Fibroblast of skin of right biceps (primary cell): ENCODE measurements at places on chromosomes 7 and 10.

- peak; percentile 46 for DNase-seq
These were observed 106.1 kb downstream of the PPP1R3A start for GRCh38 chr7:113812591-113813255.

- peak; percentile 63 for DNase-seq
These were observed 275.3 kb downstream of the HDAC9 start for GRCh38 chr7:18770822-18771221.

GRCh38 chr7:151058781-151059366 is 515 bp upstream of the SLC4A2 start:
- no peak for DNase-seq

GRCh38 chr10:99526861-99527504 is 5.8 kb upstream of the NKX2-3 start:
- no peak for DNase-seq

GRCh38 chr7:47249361-47249760 is 332.6 kb downstream of the TNS3 start:
- no peak for DNase-seq

DNA sequence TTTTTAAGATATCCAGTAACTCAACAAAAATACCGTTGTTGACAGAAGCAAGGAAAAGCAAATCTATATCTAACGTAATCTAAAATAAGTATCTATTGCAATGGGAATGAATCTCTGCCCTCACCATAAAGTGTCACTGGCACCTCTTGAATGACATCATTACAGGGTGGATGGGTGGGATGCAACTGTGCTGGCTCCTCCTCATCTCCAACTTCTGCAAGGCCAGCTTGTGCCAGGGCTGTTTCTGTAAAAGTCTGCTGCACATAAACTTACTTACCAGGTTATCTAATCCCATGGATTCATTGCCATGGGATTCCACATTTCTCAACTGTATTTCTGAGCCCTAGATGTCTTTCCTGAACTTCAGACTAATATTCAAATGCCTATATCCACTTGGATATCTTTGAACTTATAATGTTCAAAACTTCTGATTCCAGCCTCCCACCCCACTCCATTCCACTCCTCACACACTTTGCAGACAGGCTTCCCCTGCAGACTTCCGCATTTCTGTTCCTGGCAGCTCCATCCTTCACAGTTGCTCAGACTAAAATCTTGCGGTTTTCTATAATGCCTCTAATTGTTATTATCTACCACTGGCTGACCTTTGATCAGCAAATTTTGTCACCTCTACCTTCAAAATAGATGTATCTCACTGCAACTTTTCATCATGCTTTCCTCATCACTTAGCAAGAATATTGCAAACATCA is 10.7 kb downstream of the FGL2 start:
- DNase-seq, result no peak

- peak; percentile 24 for DNase-seq
These were observed 10.4 kb upstream of the ELFN1 start for GRCh38 chr7:1659696-1660095.

- no peak for DNase-seq
These were observed 89.1 kb upstream of the KCNMA1 start for GRCh38 chr10:77726732-77727131.

DNA sequence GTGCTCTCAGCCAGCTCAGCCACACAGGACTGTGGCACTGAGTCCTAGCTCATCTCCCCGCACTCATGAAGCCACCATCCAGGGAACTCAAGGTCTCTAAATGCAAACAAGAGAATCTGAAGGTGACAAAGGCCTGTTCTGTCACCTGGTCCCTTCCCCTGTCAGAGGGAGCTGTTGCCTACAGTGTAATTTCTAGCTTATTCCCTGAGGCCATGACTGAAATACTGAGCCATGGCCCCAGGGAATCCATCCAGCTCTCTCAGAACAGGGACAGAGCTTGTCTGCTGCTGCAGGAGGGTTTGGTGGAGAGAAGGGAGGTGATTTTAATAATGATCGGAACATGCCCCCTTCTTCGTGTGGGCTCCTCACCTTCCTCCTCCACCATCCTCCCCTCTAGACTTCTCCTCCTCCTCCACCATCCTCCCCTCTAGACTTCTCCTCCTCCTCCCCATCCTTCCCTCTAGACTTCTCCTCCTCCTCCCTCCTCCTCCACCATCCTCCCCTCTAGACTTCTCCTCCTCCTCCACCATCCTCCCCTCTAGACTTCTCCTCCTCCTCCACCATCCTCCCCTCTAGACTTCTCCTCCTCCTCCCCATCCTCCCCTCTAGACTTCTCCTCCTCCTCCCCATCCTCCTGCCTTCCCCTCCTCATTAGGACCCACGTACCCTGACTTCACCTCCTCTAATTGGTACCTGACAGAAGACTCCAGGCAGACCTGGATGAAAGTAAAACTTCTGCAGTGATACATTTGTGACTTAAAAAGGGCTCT is 338.0 kb upstream of the MKI67 start:
- peak; percentile 36 for DNase-seq

- DNase-seq, result no peak
These were observed 55.3 kb upstream of the NCAPG2 start for GRCh38 chr7:158759749-158760444.

DNA sequence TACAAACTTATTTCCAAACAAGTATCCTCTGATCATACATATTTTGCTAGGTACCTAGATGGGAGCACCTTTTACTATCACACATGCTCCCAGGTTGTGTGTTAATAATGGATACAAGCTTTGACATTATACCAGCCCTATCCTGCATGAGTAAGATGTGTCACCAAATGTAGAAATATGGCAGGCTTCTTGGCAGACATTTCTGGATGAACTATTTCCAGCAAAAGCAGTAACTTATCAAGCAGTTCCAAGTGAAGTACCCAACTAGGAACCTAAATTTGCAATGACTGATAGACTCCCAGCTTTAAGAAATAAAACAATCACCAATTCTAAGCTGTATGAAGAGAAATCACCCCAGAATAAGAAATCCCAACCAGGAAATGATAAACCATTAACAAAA is 103.7 kb upstream of the TMEM72 start:
- no peak for DNase-seq

DNA sequence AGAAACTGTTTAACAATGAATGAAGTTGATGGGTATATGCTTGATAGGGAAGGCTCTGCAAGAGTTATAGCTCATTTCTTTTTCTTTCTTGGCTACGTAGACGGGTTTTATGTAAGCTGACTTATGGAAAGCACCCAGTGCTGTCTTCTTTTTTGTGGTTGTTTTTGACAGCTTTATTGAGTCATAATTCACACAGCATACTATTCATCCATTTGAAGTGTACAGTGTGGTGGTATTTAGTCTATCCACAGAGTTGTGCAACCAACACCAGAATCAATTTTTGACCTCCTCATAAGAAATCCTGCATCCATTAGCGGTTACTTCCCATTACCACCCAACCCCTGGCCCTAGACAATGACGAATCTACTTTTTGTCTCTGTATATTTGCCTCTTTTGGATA is 240.6 kb upstream of the KIAA1217 start:
- DNase-seq, result peak; percentile 66

- no peak for DNase-seq
These were observed 19.9 kb downstream of the ANTXRL start for GRCh38 chr10:46306516-46307184.

- DNase-seq, result no peak
These were observed 35.8 kb downstream of the VWA2 start for GRCh38 chr10:114274616-114275453.

DNA sequence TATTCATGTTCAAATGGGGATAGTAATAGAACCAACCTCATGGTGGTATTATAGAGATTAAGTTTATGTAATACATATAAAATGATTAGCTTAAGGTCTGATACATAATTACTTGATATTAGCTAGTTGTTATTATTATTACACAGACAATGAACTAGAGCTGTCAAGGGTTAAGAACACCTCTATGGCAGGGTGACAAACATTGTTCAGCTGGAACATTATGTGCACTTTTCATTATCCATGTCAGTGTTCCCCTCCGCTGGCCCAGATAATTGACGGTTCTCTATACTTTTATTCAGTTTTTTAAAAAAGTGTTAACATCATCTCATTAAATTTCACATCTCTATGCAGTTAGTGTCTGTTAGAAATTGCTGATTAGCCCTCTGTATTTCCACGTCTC is 142.1 kb downstream of the CDK14 start:
- DNase-seq, result no peak

DNA sequence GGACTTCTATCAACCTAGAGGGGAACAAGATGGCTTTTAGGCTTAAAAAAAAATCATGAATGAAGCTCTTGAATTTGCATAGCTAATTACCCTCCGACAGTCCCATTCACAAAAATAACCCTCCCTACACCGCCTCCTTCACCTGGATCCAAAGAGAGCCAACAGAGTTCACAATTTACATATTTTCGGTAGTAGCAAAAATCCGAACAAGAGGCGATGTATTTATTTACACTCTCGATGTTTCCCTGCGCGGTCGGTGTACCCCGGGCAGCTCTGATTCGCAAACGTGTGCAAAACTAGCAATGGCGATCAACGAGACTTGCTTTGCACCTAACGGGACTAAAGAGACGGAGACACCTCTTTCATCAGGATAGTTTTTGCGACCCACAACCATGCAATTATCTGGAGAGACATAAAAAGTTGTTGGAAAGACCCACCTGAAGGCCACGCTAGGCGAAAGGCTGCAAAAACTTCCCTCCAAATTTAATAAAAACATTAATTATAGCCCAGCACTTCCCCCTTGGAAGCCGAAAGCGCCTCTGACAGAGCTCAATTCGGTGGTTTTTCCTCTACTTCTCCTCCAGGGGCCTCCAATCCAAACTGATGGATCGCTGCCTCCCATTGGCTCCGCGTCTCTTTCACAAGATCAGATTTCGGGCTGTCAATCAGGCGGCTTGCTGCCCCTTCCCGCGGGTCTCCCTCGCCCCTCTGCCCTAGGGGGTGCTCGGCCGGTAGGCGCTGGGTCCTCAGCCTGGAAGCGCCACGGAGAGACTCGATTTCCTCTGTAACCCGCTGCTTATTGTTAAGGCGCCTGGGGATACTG is at the start of gene ETV1:
ETV1 (minus strand) TSS at position 541 of the 823 bp plus-strand sequence. CDS start 614 bp downstream, outside the sequence.
- DNase-seq, result peak; percentile 67

- peak; percentile 40 for DNase-seq
These were observed 83.0 kb downstream of the C1GALT1 start for GRCh38 chr7:7265081-7266075.

GRCh38 chr10:49161411-49161997 is 26.7 kb downstream of the TMEM273 start:
- DNase-seq, result peak; percentile 72

DNA sequence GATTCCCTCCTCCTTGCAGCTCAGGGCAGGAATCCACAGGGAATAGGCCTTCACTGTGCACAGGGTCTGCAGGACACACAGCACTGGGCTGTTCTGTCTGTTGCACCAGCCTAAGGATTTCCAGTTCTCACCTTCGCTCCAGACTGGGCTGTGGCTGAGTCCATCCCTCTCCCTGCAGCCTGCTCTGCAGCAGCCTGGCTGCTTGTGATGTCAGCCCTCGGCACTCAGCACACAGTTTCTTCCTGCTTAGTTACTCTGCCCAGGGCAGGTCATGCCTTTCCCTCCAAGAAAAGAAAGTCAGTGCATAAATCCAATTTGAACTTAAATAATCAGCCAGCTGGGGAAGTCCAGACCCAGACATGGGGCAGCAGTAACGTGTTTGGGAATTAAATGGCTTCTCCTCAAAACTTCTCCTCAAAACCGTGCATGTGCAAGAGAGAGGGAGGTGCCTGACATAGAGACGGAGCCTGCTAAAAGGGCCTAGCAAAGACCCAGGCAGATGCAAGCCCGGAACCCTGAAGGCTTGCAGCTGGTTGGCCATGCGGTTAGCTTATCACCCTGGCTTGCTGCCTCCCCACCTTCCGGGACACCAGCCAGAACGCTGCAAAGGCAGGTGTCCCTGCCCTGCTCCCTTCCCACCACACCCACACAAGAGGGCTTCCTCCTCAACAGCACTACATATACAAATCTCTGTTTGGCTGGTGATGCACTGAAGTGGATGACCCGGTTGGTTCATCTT is 10.9 kb upstream of the GDF2 start:
- no peak for DNase-seq

- peak; percentile 46 for DNase-seq
These were observed 106.9 kb upstream of the GPR26 start for GRCh38 chr10:123559066-123559822.

DNA sequence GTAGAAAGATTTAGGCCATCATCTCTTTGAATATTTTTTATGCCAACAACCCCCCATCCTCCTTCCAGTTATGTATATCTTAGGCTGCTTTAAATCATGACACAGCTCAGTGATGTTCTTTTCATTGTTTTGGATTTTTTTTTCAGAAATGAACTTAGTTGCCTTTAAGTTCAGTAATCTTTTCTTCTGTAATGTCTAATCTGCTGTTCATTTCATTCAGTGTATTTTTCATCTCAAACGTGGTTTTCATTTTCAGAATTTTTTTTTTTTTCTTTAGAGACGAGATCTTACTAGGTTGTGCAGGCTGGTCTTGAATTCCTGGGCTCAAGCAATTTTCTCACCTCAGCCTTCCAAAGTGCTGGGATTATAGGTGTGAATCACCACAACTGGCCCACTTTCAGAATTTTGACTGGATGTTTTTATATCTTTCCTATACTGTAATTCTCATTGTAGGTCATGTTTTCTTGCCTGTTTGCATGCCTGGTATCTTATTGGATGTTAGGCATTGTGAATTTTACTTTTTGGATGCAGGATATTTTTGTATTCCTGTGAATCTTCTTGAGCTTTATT is 8.1 kb downstream of the ZNF487 start:
- DNase-seq, result no peak

GRCh38 chr7:89987665-89988064 is 166.6 kb upstream of the STEAP1 start:
- no peak for DNase-seq

DNA sequence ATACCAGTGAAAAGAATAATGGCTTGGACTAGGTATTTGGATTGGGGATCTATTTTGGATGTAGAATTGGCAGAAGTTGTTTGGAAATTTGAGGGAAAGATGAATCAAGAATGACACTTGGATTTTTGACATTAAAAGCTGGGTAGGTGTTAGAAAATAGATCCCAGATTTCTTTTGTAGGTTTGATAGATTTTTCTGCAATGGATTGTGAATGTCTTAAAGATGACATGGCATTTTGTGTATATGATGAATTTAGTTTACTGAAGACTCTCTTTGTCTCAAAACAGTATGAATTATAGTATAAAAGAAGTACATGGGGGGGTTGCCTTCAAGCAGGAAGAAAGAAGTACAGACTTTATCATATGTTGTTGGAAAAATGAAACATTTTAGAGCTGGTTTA is 75.8 kb downstream of the MPLKIP start:
- no peak for DNase-seq

- no peak for DNase-seq
These were observed 24.5 kb downstream of the PLXDC2 start for GRCh38 chr10:19840776-19841175.

DNA sequence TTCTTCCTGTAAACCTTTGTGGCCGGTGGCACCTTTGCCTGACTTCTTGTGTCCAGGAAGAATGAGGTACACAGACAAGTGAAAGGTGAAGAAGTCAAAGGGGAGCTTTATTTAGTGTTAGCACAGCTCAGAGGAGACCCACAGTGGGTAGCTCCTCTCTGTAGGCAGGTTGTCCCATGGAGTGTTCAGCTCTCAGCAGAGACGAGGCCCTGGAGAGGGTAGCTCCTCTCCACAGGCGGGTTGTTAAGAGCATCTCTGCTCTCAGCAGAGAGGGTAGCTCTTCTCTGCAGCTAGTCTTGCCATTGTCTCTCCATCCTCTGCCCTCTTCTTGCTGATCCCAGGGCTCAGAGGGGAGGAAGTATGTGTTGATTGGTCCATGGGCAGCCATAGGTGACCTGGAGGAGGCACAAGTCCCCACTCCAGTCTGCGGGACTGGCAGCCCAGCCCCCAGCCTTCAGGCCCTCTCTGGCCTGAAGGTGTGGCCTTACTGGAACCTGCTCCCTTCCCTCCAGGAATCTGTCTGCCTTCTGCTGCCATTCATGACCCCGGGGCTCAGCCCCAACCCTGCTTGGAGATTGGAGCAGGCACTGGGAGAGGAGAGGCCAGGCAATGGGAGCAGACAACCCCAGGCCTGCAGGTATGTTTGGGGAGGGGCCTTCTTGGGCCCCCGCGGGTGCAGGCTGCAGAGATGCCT is 24.5 kb downstream of the HHEX start:
- DNase-seq, result no peak
